ENCODE measurements at places on chromosomes 2 and 18.

- DNase-seq: no peak
These were observed 569.4 kb downstream of the CCDC85A start for GRCh38 chr2:56753182-56753581.

GRCh38 chr2:174794851-174795374 is 30.6 kb upstream of the CHRNA1 start:
- no peak for DNase-seq

DNA sequence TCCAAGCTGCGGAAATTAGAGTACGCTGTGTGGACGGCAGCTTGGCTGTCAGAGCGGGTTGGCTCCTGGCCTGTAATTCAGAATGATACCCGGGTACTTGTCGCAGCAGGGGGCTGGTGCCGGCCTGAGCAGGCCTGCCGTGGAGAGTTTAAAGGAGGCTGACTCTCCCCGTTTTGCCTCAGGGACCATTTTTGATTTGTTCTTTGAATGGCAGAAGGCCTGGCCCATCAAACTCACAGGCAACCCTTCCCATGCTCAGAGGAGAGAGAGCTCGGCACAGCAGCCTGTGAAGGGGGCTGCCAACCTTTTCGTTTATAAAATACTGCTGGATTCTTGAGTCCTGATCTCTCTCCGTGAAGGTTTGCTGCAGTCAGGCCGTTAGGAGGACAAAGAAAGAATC is 151.3 kb downstream of the KLHL29 start:
- DNase-seq: no peak

GRCh38 chr2:197297266-197297665 is 13.3 kb downstream of the ANKRD44 start:
- DNase-seq: no peak

GRCh38 chr2:226993171-226993570 is 157.3 kb downstream of the RHBDD1 start:
- DNase-seq: no peak
